ENCODE measurements at places on chromosomes 6 and 20. TPM values are rescaled to one million over a fixed set of nuclear protein-coding genes. Genes with fewer than 3 reads are reported as not detected.

Gene KIFC1
- total RNA-seq: 37.4 TPM

Gene OR2H1
- not detected for total RNA-seq

Gene NOP56
- total RNA-seq: 619 TPM

Gene GGTLC1
- not detected for total RNA-seq

Gene LRRC73
- total RNA-seq: 1.9 TPM

Gene EPPIN
- not detected for total RNA-seq

Gene GSTA2
- not detected for total RNA-seq

Gene LAMA2
- total RNA-seq: 2.6 TPM

Gene BMP5
- 0.05 TPM for total RNA-seq

Gene RNF144B
- total RNA-seq: 0.45 TPM

Gene CCN6
- 1.1 TPM for total RNA-seq

Gene SIRPG
- total RNA-seq: not detected

Gene BTBD3
- 67.0 TPM for total RNA-seq

Gene CCM2L
- total RNA-seq: not detected

Gene ADGRB3
- total RNA-seq: 0.79 TPM

Gene ZGPAT
- 38.3 TPM for total RNA-seq

Gene TCP1
- 216 TPM for total RNA-seq

Gene SLC35A1
- 7.2 TPM for total RNA-seq

Gene TGM2
- total RNA-seq: 168 TPM

Gene CD93
- 0.91 TPM for total RNA-seq

Gene SALL4
- total RNA-seq: 1.8 TPM

Gene BANF2
- total RNA-seq: not detected

Gene KHDRBS2
- total RNA-seq: 0.45 TPM

Gene CCDC170
- 0.45 TPM for total RNA-seq

Gene RNF182
- 5.2 TPM for total RNA-seq

Gene ERVFRD-1
- not detected for total RNA-seq

Gene SNAP25
- total RNA-seq: 0.34 TPM

Gene DEFB124
- total RNA-seq: not detected

Gene MOCS1
- 8.5 TPM for total RNA-seq

Gene NPEPL1
- 24.4 TPM for total RNA-seq

Gene SRMS
- not detected for total RNA-seq

Gene TGM6
- not detected for total RNA-seq

Gene PDE10A
- total RNA-seq: 66.4 TPM

Gene ZSWIM1
- 13.4 TPM for total RNA-seq

Gene OR2B6
- not detected for total RNA-seq

Gene HLA-DOB
- 2.0 TPM for total RNA-seq

Gene SS18L1
- 23.7 TPM for total RNA-seq

Gene RWDD2A
- 1.8 TPM for total RNA-seq

Gene PTGIS
- total RNA-seq: 0.05 TPM

Gene GSTA3
- not detected for total RNA-seq

Gene LRRC1
- total RNA-seq: 5.8 TPM

Gene FAM209B
- 1.1 TPM for total RNA-seq

Gene SERPINB6
- 86.4 TPM for total RNA-seq

Gene BNIP5
- not detected for total RNA-seq

Gene FYN
- 74.1 TPM for total RNA-seq

Gene COL9A1
- total RNA-seq: not detected

Gene LPA
- not detected for total RNA-seq

Gene MYB
- 0.60 TPM for total RNA-seq

All from A375 (cell line).